Left renal cortex interstitium (tissue), 4 donors: ENCODE measurements at places on chromosomes 3 and 15. TPM values are rescaled to one million over a fixed set of nuclear protein-coding genes. Genes with fewer than 3 reads are reported as not detected.

CYP1A2 gene
- polyA plus RNA-seq, result 0.25 TPM

GNAT1 gene
- polyA plus RNA-seq, result not detected

RGMA gene
- 8.4 TPM for polyA plus RNA-seq

GRCh38 chr3:32153414-32154204, 47.2 kb downstream of the GPD1L start:
- no peak for DNase-seq

DNA sequence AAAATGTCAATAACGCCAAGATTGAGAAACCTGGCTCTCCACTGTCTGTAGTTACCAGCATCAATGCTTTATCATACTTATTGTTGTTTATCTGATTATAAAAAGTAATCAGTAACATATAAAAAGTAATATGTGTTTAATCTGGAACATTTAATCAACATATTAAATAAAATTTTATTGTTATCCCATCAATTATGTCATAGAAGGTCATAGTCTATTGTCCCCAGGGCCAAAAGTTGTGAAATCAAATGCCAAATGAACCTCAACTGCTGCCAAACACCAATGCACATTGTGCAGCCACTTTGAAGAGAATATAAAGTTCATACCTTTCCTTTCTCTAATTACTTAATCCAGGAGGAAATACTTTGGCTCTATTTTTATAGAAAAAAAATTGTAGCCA, 106.6 kb downstream of the EOMES start:
- DNase-seq, result no peak

GRCh38 chr15:62850791-62851291, 191.7 kb upstream of the TPM1 start:
- DNase-seq, result no peak

GRCh38 chr3:159854500-159855124, 134.0 kb upstream of the IL12A start:
- DNase-seq, result no peak
